Activated CD4-positive, alpha-beta T cell treated with anti-CD3 and anti-CD28 coated beads, Interleukin-2, amount 50 U/mL, for 1 hour (primary cell): ENCODE measurements at places on chromosomes 1 and 21.

DNA sequence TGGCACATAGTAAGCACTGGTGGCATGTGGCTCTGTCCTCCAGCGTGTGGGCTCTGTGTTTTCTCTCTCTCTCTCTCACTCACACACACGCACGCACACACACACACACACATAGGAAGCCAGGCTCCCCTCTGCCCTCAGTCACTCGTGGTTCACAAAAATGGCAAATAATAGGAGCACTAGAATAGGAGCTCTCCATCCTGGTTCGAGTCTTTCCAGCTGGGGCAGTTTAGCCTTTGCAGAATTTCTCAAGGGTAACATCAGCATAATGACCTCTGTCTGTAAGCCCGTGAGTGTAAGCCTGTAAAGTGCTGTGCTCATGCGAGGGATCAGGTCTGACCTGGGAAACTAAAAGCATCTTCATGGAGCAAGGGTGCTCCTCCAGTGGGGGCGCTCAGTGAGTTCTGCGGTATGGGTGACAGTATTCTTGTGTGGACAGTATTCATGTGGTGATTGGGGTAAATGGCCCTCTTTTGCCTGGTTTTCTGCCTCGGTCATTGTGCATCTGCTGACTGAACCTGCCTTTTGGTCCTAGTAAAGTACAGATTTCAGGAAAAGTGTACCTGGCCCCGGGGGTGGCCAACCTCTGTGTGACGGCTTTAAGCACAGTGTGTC, 842 bp upstream of the ZC3H12A start:
- peak; percentile 45 for DNase-seq

GRCh38 chr21:42317826-42318746, 2.9 kb upstream of the TFF3 start:
- no peak for DNase-seq

GRCh38 chr1:213883618-213884017, 104.2 kb upstream of the PROX1 start:
- DNase-seq, result no peak

GRCh38 chr1:1021010-1021919, 1.3 kb downstream of the AGRN start:
- DNase-seq, result no peak

DNA sequence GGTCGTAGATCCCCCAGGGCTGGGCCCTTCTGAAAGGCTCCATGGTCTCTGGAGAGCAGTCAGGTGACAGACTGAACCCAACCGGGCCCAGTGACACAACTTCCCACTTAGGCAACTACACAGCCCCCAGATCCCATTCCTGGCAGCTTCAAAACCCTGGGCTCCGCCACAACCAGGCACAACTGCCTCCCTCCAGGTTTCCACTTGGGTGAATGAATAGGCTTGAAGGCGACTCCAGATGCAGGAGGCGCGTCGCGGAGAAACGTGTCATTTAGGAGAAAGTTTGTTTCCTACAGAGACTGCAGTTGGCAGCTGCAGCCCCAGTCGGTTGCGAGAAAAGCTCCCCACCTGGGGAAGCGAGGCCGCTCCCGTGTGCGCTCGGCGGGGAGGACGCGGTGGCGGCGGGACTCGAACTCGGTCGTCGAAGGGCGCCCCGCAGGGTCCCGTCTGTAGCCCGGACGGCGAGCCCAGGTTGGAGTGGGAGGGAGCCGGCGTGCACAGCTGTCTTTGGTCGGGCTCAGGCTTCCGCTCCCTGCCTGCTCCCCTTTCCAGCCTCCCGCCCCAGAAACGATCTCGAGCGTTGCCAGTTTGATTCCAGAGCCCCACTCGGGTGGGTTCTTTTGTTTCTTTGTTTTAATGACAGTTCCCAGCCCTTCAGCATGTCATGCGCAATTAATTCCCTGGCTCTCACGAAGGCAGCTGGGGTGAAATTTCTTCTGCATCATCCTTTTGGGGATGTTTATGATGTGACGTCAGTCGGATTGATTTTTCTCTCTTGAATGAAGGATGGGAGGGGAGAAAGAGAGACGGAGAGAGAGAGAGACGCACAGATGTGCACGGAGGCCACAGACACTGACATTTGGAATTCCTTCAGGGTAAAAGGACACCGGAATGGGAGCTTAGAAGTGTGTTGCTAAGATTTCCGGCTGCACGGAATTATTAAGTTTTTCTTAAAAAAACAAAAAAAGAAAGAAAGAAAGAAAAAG, 862 bp upstream of the SGIP1 start:
- DNase-seq, result no peak

DNA sequence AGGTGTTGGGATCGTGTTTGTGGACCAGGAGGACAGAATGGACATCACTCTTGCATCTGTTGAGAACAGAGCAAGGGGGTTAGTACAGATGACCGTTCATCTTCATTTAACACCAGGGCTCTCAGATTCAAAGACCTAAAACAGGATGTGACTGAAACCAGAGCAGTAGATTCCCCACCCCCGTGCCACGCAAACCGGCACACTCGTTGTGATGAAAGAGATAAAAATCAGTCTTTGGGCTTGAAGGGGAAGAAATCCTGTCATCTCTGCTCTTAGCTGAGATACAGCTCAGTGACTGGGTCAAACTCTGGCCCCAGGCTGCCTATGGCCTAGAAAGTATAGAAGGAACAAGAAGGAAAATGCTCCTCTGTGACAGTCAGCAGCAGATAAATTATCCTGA, 146.2 kb upstream of the KRTAP19-8 start:
- DNase-seq, result peak; percentile 61

DNA sequence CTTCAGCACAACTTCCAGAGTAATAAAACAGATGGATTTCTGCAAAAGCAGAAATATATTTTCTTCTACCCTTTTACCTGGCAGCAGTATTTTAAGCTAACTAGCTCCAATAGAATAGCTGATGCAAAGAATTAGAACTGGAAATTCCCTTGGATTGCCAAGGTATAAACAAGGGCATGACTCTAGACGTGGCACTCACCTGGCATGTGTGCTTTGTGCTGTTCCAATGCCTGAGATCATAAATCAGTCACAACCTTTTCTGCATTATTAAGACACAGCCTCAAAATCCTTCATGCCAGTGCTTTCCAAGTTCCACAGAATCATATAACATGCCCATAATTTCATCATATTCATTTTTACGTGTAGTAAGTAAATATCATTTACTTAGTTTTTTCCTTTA, 1048.7 kb downstream of the ADGRL2 start:
- DNase-seq, result no peak

GRCh38 chr1:76162254-76162653, 87.7 kb downstream of the ST6GALNAC3 start:
- DNase-seq, result no peak

GRCh38 chr1:238336531-238336930, 445.8 kb upstream of the ZP4 start:
- no peak for DNase-seq

- peak; percentile 64 for DNase-seq
Measured at GRCh38 chr21:42145569-42146272, 73.2 kb upstream of the ABCG1 start.

- DNase-seq, result no peak
Measured at GRCh38 chr1:112983537-112984131, 27.6 kb upstream of the SLC16A1 start.

DNA sequence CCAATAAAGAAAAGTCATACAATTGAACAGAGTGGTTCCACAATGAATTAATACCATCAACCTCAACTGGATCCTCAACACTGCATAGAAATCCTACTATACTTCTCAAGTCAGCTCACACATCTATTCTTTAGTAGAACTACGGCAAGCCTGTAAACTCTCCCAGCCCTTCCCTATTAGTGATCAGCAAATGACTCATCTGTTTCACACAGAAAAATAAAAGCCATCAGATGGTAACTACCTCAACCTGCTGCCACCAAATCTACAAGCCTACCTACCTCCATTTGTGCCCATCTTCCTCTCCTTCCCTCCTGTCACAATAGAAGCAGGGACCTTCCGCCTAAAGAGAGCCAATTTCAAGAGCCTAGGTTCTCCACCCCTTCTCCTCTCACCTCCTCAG, 63.6 kb downstream of the DMAP1 start:
- DNase-seq, result no peak

DNA sequence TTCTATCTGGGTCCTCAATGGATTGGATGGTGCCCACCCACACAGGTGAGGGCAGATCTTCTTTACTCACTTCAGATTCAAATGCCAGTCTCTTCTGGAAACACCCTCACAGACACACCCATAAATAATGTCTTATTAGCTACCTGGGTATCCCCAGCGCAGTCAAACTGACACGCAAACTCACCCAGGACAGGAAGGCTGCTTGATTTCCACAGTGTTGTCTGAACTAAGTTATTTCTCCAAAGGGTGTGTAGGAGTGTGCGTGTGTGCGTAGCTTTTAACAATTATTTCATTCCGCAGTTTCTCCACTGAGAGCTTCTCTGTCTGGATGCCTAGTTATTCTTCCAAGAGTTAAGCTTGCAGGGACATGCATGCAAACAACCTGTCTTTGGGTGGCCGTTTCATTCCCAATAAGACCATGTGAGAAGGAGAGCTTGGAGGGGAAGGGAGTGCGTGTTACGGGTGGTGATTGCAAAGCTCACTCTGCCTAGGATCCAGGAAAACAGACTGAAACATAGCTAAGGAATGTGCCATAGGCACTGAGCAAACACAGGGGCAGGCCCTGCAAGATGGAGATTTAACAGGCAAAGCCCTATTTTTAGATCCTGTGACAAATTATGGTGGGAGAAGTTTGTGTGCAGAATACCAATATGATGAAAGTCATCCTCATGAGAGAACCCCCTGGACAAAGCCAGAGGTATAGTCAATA, 269.7 kb downstream of the DYRK1A start:
- no peak for DNase-seq

DNA sequence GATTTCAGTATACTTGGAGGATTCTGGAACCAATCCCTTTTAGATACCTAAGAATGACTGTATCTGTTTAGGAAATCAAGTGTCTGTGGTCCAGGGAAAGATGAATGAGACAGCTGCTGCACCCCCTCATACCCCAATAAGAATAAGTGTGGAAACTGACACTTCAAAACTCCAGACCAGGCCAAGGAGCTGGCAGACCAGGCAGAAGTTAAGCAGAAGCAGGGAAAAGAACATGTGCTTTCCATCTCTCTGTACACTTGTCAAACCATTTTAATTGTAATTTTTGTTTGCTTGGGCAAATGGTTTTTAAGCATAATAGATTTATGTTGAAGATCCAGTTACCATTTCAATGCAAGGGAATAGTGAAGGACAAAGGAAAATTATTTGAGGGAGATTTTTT, 100.2 kb downstream of the GREM2 start:
- no peak for DNase-seq

GRCh38 chr1:220370041-220370700, 97.9 kb upstream of the RAB3GAP2 start:
- no peak for DNase-seq

DNA sequence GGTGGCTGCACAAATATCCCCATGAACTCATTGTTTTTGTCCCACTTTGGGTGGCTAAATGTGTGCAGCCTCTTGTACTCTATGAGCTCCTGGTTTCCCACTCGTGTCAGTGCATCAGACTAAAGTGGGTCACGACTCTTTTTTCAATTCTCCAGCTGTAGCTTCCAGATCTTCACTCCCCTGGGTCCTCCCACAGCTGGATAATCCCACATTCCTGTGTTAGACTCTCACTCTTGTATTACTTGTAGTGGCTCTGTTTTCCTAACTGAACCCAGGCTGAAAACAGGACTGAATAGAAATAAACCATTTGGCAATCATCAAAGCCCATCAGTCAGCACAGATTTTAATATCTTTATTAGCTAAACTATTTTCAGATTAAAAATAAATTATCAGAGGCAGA, 60.4 kb downstream of the UBE2U start:
- no peak for DNase-seq

DNA sequence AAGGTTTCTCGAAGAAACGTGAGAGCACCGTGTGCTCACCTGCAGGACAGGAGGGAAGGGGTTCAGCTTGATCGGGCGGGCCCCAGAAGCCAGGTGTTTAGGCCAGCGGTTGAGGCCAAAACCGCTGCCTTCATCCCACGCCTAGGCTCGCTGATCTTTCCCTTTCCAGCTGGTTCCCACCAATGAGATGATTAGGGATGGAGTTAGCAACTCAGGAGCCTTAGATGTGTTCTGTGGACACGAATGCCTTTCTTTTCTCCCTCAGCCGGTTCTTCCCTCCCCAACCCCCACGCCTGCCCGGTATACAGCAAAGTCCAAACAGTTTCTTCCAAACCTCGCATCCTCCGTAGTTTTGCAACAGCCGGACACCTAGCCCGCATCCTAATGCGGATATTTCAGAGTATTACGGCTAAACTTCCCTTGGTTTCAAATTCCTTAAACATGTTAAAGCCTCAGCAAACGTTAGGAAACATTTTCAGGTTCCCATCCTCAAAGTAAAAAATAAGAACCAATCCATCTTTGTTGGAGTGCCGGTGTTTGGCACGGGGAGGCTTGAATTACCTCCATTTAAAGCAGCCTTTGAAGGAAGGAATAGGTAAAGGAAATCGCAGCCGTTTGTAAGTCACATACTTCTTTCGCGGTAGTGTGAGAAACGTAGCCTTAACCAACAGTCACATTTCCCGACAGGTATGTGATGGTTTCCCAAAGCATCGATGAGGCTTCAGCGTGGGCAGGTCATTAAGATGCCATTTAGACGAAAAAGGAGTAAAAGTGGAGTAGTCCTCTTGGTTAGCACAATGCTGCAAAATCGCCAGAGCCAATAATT, 1.1 kb downstream of the LRRC8C start:
- no peak for DNase-seq

- no peak for DNase-seq
Measured at GRCh38 chr21:19440792-19441655, 1037.4 kb upstream of the TMPRSS15 start.

- DNase-seq, result no peak
Measured at GRCh38 chr21:20010691-20011200, 987.5 kb upstream of the NCAM2 start.

DNA sequence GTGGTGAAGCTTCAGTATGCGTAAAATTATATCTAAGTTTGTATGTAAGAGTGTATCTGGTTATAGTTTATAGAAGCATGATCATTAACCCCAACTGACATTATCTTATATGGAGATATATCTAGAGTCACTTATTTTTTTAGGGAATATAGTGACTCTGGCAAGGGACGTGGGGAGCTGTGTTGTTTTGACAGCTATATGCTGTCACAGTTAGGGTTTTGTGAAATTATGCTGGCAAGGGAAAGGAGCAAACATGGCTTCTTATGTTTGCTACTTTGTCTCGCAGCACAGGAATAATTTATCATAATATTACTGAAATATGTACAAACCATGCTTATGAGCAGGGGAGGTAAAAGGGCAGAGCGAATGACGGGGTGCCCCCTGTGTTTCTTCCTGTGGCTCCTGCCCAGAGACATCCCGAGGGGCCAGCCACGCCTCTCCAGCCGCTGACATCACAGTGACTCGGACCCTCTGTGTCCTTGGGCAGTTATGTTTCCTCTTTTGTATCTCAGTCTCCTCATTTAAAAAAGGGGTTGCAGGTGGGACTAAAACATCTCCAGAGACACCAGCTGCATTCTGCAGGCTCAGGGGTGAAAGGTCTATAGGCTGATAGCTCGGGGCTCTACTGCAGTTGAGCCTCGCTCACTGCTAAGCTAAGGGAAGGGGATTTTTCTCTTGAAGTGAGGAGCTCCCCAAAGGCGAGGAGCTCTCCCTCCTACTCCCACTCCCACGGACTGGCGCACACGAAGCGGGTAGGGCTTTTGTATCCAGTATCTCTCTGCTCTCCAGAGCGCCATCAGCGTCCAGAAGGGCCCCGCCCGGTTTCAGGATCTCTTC, 14.9 kb downstream of the A3GALT2 start:
- no peak for DNase-seq

- DNase-seq, result peak; percentile 18
Measured at GRCh38 chr1:113811156-113811887, 954 bp downstream of the RSBN1 start.

GRCh38 chr1:37605061-37605650, 9.4 kb upstream of the GNL2 start:
- DNase-seq, result no peak

- DNase-seq, result no peak
Measured at GRCh38 chr1:192561301-192561700, 14.3 kb upstream of the RGS1 start.
